AG10803 (cell line): ENCODE measurements at places on chromosomes 1 and 21.

GRCh38 chr1:4573526-4573925, 80.9 kb upstream of the AJAP1 start:
- no peak for DNase-seq

- no peak for DNase-seq
Measured at GRCh38 chr1:80457409-80457808, 1343.3 kb upstream of the ADGRL2 start.

DNA sequence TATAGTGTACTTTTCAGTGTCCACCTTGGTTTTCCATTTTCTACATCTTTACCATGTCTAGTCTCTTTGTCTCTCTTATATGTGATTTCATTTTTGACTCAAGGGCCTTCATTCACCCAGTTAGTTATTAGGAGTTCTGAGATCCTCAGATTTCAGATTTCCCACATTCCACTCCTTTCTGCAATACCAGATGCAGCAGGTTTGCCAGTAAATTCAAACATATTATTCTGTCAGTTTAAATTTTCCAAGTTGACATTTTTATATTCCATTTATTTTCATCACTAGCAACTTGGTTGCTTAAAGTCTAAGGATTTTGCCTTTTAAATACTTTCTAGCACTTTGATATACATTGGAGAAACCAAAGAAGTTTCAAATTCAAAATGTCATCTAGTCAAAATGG, 42.4 kb downstream of the ABL2 start:
- DNase-seq = peak; percentile 75

DNA sequence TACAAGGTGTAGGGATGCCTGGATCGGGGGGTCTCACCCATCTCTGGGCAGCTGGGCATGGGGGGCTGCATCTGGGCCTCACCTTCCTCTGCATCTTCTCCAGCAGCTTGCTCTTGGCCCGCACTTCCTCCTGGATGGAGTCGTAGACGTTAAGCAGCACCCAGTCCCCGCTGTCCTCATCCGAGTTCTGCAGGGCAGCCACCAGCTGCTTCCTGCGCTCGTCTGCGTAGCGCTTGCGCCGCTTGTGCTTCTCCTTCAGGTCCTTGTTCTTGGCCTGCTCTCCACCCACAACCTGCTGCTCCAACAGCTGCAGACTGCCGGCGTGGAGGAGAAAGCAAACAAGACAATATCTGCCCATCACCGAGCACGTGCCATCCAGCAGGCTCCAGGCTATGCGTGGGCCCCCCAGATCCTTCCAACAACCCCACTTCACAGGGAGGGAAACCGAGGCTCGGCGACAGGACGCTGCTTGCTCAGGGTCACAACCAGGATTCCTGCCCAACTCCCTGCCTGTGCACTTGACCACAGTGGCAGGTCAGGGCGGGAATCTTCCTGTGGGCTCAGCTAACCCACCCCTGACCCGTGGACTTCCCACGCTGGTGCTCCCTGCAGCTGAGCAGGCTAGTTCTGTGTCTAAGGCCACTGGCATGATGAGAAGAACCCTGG, 21.5 kb upstream of the DDOST start:
- DNase-seq = no peak

GRCh38 chr1:103900005-103900404, 150.3 kb downstream of the AMY1C start:
- DNase-seq = no peak

DNA sequence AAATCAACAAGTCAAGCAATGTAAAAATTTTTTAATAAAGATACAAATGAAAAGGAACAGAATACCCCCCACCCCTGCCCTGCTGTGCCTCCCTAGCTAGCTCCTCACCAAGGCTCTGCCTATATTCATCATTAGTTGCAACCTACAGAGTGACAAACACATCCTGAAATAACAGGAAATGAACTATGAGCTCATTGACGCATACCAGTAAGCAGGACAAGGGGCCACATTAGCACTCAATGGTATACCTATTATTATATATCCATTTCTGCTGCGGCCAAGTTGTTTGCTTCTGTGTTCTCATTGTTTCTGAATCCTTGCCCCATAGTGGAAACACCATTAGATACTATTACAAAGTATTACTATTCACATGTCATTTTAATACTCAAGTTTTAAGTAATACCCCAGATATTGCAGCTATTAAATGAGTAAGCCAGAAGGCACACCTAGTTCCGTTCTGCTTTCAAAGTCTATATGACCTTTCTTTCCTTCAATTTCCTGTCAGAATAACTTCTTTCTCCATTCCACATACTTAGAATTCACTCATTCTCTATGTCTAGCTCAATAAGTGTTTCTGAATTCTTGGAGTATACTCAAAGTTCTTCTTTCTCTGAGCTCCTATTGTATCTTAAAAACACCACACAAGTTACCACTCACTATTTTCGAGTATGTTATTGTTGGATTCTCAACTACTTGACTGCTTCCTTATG, 1214.9 kb downstream of the PLA2G4A start:
- DNase-seq = no peak

- DNase-seq = peak; percentile 26
Measured at GRCh38 chr1:17274186-17275170, 25.6 kb downstream of the PADI3 start.

DNA sequence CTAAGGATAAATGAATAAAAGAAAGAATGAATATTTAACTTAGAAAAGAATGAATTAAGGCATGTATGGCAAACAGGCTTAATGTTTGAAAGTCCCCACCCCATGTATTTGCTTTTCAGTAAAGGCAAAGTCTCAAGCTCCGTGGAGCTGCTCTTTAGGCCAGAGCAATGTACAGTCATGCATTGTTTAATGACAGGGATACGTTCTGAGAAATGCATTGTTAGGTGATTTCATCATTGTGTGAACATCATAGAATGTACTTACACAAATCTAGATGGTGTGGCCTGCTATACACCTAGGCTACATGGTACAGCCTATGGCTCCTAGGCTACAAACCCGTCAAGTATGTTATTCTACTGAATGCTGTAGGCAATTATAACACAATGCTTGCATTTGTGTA, 51.6 kb upstream of the SPATA6 start:
- DNase-seq = no peak

DNA sequence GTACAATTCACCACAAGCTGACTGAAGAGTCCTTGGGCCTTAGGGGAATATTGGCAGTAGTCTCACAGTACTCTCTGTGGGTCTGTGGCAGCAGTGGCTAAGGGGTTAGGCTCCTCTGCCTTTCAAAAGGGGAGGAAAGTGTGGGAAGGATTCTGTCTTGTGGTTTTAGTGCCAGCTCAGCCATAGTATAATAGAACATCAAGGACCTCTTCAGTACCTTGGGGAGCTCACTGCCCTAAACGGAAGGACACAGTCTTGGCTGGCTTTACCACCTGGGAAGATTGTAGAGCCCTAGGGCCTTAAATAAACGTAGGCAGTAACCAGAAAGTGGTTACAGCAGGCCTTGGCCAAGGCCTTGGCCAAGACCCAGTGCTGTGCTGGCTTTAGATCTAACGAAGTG, 265.7 kb downstream of the COL11A1 start:
- DNase-seq = no peak

- no peak for DNase-seq
Measured at GRCh38 chr1:203219934-203220333, 9.5 kb downstream of the CHIT1 start.

- DNase-seq = no peak
Measured at GRCh38 chr1:60436186-60436585, 362.6 kb upstream of the C1orf87 start.

- no peak for DNase-seq
Measured at GRCh38 chr1:224959656-224960055, 30.2 kb downstream of the DNAH14 start.

- peak; percentile 11 for DNase-seq
Measured at GRCh38 chr1:226424221-226425003, 16.5 kb upstream of the PARP1 start.

GRCh38 chr1:154798645-154799044, 71.4 kb downstream of the KCNN3 start:
- DNase-seq = no peak
